ENCODE measurements at places on chromosomes 7 and 10. TPM values are rescaled to one million over a fixed set of nuclear protein-coding genes. Genes with fewer than 3 reads are reported as not detected.
A peak's percentile ranks its signal among the peaks of the same experiment; 100 is the strongest.

GRCh38 chr7:87116315-87116714 lies 35.9 kb upstream of the DMTF1 start:
- DNase-seq = no peak

- no peak for DNase-seq
Measured at GRCh38 chr7:37286454-37286832, 162.2 kb downstream of the ELMO1 start.

DNA sequence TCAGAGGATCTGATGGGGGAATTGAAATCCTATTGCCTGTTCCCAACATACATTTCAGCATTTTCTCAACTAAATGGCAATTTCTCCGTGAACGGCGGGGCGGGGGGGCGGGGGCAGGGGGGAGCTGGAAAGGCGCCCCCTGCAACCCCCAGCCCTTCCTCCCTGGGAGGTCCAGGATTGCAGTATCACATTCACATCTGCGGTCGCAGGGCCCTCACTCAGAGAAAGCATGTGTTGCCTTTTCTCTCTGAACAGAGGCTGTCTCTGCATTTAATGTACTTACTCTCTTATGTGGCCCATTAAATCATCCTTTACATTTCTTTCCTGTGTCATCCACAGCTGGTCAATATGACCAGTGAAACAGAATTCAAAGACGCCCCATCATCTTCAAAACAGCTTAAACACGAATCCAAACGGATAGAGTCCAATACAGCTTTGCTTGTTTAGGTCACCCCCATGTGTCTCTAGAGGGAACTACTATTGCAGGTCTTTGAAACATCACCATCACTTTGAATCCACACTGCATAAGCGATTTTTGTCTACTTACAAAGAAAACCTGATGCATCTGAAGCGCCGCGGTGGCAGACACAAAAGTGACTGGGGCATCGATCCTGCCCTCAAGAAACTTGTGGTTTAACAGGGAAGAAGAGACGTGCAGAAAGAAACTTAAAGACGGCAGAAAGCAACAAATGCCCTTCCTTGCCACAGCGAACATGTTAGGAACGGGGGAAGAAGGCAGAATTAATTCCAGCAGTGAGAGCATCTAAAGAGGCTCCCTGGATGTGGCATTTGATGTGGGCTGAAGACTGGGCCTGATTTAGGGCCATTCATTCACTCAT lies 17.0 kb upstream of the ECHDC3 start:
- DNase-seq = peak; percentile 61

DNA sequence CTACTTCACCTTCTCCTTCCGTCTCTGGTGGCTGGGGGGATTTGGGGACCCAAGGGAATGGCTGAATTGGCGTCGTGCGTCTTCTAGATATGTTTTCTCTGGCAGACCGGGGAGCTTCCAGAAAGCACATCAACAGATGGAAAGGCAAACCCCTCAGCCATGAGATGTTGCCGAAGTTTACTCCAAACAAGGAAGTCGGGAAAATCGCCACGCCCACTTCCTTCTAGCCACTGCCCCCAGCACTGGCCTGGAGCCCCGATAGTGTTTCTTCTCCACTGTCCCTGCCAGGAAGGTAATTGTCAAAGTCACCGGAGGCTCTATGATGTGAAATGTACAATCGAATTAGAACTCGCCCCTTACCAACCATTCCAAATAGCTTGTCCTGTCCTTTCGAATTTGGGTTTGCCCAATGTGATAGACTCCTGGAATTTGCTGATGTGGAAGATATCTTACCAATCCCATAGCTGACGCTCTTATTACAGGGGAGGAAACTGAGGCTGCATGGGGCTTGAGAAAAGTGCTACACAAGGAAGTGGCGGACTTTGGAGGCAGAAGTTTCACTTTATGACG lies 191.0 kb downstream of the LSM5 start:
- peak; percentile 6 for DNase-seq

GRCh38 chr10:122206471-122207065 lies 64.5 kb upstream of the BTBD16 start:
- peak; percentile 17 for DNase-seq

DNA sequence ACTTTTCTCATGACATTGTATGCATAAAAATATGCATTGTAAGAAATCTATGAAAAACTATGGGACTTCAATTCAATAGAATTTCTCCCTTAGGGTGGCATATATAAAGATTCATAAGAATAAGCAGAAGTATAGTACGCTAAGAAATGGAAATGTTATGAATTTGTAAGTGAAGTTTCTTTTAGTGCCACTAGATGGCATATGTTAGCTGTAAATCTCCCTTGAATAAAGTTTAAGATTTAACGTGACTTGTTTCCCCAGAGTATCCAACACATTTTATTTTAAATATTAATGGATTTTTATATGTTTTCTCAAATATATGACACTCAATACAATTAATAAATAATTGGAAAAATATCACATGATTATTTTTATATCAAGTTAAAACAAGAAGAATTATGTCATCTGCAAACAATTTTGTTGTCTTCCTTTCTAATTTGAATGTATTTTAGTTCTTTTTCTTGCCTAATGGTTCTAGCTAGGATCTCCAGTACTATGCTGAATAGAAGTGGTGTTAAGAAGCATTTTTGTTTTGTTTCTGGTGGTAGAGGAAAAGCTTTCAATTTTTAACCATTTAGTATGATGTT lies 287.2 kb downstream of the HGF start:
- peak; percentile 45 for DNase-seq

DNA sequence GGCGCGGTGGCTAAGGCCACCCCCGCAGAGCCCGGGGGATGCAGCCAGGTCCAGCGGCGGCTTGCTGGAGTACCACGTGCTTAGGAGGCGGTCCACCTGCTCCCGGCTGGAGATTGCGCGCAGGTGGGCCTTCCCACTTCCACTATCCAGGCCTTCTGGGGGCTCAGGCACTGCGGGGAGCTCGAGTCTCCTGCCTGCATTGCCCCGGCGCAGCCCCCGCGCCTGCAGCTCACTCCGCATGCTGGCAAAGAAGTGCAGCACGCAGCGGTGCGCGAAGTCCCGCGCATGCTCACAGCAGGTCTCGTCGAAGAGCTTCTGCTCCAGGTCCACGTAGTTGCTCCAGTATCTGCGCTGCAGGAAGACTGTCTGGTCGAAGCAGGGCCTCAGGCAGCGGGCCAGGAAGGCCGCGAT lies 5.8 kb downstream of the CALHM3 start:
- DNase-seq = peak; percentile 18

GRCh38 chr7:79176859-79177477 lies 276.5 kb downstream of the MAGI2 start:
- peak; percentile 59 for DNase-seq

DNA sequence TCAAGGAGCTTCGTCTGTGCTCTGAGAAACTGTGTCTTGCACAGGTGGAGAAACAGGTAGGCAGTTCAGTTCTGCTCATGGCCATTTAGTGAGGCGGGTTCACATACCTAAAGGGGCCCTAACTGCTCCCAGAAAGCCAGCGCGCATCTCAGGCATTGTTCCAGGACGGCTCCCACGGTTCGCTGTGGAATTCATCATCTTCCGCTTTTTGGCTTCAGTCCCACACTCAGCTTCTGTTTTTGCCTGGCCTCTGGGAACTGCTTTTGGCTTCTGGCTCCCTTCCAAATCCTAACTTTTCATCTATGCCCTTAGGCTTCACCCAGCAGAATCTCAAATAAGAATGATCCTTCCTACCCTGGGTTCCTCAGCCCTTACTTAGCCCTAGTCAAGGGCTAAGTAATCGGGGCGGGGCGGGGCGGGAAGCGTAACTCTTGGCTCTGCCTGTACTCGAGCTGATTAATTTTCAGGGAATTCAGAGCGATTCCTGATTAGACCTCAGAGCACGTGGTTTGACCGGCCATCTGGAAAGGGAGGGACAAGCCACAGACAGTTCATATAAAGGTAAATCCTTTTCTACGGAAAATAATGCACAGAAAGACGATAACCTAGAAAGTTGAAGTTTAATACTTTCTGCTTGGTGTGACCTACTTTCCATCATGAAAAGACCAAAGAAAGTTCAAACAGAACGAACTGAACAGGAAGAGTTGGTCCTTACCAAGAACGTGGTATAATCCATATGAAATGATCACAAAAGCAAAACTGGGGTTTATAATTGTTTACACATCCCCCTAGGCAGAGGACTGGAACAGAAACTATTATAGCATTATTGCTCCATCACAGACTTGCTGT lies 105.7 kb downstream of the ST8SIA6 start:
- peak; percentile 92 for DNase-seq

DNA sequence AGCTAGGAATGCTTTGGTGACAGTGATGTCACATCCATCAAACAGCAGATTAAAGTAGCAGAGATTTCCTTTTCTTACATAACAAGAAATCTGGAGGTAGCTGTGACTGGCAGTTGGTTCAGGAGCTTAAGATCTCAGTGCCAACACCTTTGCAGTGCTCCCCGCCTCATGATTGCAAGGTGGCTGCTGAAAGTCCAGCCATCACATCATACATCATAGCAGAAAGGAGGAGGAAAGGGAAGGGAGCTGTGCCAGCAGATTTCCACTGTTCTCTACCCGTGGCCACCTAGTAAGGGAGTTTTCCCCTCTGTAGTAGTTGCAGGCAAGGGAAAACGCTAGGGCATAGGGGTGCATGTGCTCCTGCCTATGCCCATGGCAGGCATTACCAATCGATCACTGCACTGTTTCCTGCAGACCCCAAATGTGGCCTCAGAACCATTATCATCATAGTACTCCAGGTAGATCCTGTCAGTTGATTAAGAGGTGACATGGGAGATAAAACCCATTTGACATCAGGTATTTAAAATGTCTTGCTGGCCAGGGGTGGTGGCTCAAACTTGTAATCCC lies 57.9 kb upstream of the GTF2IRD1 start:
- no peak for DNase-seq

DNA sequence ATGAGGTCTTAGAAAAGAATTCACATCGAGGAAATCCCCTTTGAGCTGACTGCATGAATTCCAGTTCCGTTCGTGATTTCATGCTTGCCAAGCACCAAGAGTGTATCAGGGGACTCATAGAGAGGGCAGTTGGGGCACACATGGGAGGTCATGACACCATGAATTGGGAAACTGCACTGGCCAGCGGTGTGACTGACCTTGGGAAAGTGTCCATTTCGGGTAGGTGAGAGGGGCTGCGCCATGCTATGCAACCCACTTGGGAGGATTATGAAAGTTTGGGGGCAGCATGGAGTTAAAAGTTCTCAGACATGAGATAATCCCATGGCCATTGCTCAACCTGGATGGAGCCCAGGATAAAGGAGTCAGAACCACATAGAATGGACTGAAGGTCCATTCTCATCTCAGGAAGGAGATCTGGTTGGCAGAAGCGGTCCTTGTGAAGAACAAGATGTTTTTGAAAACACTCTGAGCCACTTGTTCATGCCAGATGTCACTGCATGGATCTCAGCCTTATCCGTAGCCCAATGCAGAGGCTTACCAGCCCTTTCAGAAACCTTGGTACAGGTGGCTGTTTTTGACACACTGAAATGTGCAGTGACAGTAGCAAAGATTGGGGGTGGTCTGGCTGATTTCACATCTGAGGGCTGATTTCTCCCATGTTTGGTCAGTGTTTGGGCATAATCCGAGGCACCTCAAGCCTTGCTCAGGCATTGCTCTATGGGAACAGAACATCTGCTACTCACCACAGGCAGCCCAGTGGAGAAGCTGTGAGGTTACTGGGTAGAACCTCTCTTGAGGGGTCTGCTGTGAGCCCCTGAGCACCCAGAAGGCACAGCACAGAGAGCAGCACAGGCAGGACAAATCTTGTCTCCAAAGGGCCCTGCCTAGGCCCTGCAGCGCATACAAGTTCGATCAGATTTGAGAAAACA lies 252.3 kb downstream of the CXCL12 start:
- no peak for DNase-seq

- DNase-seq = no peak
Measured at GRCh38 chr10:52959810-52960209, 187.2 kb upstream of the MBL2 start.

DNA sequence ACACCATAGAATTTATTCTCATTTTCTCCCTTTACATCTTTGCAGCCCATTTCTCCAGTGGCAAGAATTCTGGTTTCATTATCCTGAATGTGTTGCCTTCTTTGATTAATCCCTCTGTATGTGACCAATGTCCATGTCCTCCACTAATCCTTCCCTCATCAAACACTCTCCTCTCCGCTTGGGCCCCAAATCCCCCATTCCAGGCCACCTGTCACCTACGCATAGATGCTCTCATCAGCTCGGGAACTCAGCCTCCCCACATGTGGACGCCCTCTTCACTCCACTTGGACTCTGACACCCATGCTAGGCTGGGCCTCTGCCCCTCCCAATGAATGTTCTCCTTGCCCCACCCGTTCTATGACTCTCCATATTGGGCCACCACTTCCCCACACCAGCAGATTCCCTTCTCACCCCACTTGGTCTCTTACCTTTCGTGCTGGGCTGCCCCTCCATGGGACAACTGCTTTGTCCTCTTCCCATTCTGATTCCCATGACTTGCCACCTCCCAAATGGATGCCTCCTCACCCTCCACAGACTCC lies 18.7 kb upstream of the RBM20 start:
- DNase-seq = no peak

DNA sequence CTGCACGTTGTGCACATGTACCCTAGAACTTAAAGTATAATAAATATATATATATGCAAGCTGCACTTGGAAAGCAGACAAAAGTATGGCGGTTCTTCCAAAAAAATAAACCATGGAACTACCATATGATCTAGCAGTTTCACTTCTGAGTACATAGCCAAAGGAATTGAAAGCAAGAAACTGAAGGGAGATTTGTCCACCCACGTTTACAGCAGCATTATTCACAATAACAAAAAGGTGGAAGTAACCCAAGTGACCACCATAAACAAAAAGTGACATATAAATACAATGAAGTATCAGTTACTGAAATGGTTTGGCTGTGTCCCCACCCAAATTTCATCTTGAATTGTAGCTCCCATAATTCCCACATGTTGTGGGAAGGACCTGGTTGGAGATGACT lies 525.3 kb upstream of the CELF2 start:
- DNase-seq = no peak

Gene CDK1
- total RNA-seq = 0.64 TPM

Gene FLNC
- total RNA-seq = 0.64 TPM

Gene SYT15B
- total RNA-seq = not detected

Gene MBLAC1
- total RNA-seq = 1.2 TPM

Gene FRAT2
- 11.3 TPM for total RNA-seq

Gene TNRC18
- total RNA-seq = 53.0 TPM

Gene ABCB4
- not detected for total RNA-seq

Gene NACAD
- total RNA-seq = 0.13 TPM

Gene RPEL1
- 0.13 TPM for total RNA-seq

Gene MTURN
- 18.4 TPM for total RNA-seq

Gene MALRD1
- total RNA-seq = not detected
